ENCODE measurements at places on chromosomes 1 and 21. TPM values are rescaled to one million over a fixed set of nuclear protein-coding genes. Genes with fewer than 3 reads are reported as not detected.

Gene GSTM5
- 12.5 TPM for polyA plus RNA-seq

Gene PPIAL4G
- not detected for polyA plus RNA-seq

GRCh38 chr1:203913073-203913521 lies 51.7 kb downstream of the SNRPE start:
- no peak for DNase-seq

DNA sequence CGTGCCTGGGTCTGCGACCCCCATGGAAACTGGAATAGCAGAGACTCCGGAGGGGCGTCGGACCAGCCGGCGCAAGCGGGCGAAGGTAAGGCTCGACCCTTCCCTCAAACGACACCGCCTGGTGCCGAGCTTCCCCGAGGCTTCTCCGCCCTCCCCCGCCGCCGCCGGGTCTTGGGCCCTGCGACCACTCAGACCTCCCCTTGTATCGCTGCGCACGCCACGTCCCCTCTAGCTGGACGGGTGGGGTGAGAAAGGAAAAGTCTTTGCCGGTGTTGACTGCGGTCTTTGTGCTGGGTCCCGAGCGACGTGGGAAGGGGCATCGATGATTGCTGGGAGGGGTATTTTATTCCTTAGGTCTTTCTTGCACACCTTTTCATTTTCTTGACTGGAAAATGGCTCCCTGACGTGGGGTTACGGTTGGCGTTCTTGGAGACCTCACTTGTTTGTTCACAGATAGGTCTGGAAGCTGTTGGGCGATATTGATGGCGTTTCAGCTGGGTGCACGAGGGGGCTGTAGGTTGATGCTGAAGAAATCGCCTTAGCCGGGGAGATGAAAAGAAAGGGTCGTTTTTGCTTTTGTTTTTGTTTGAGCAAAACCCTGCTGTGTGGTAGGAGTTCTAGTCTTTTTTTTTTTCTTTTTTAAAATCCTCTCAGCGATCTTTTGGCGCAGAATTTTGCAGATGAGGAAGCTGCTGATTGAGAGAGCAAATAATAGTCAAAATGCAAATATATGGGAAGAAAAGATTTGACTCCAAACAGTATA lies 776 bp downstream of the KDM1A start:
- DNase-seq: no peak

Gene HFM1
- 0.04 TPM for polyA plus RNA-seq
